GDM1 (cell line): ENCODE measurements at places on chromosomes 5 and 9.

GRCh38 chr9:38031594-38031993 lies 37.4 kb downstream of the SHB start:
- no peak for DNase-seq

GRCh38 chr9:134420281-134420845 lies 94.1 kb downstream of the RXRA start:
- DNase-seq = no peak

DNA sequence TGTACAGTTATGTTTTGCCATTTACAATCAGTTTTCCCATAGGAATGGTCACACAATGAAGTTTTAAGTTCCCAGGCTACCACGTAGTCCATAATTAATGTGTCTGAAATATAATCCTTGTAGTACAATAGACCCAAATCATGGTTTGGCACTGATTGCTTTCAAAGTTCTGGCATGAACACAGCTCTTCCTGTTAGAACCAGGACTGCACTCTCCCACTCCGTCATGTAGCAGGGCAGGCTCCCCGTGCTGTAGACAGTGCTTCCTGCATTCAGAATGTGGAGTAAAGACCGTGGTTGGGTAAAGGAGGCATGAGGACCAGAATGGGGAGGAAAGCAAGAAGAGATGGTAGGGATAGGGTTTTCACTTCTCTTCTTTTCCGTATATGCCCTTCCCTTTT lies 4.0 kb downstream of the SEC61B start:
- no peak for DNase-seq

GRCh38 chr5:103428411-103428871 lies 134.1 kb downstream of the NUDT12 start:
- DNase-seq = no peak

DNA sequence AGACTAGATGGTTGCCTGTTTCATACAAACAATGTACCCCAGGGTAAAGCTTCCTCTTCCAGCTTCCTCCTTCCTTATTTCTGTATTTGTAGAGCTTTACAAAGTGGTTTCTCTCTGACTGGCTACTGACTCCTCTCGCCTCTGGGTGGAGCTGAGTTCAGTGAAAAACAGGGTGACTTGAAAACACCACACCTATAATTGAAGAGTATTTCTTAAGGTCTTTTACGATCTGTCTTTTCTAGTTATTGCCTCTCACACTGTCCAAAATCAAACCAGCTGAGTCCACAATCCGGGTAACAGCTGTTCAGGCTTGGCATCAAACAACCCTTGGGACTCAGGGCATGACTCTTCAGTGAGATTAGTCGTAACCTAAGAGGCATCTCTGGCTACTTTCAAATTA lies 200.4 kb downstream of the ARRDC3 start:
- peak; percentile 40 for DNase-seq

DNA sequence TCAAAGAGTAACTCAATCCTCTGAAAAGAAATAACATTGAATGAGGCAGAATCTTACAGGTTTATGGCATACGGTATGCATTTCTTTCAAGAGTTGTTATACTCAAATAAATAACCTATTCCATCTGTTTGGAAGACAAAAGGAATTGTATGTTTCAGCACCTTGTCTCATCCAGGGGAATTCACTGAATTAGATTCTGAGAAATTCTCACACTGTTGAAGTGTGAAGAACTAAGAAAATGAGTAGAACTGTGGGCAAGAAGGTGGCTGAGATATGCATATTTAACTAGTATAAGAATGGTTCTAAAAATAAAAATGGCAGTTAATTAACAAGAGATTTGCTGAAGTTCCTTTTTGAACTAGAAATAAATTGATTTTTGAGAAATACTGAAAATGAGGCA lies 279.3 kb upstream of the DAP start:
- no peak for DNase-seq

- peak; percentile 27 for DNase-seq
Observed at GRCh38 chr5:154179846-154180710, 10.5 kb upstream of the GALNT10 start.

DNA sequence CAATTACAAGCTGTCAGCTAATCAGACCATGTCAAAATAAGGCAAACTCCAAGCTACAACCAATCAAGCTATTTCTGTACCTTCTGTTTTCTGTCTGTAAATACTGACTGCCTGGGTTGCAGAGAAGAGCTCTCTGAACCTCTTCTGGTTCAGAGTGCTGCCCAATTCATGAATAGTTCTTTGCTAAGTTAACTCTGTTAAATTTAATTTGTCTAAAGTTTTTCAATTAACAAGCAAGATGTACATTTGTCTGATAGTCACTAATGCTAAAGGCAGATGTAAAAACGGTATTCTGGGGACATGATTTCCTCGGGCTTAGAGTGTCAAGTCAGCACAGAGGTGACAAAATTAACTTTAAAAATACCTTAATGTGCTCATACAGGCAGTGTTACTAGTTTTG lies 408.3 kb upstream of the CLINT1 start:
- DNase-seq = no peak

- DNase-seq = no peak
Observed at GRCh38 chr5:123460296-123460729, 37.1 kb upstream of the CEP120 start.

DNA sequence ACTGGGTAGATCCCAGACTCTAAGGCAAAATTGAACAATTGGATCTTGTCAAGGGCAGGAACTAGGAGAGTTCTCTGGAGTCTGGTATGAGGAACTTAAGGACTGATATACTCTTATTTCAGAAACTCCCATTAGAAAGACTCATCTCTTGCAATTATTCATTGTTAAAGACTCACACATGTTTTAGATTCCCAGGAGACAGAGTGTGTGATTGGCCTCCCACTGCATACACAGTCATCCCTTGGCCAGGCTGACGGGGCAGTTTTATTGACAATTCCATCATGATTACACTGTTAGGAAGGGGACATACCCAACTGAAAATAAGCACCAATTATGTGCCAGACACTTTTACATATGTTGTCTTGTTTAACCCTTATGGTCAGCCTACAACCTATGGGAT lies 347.2 kb downstream of the DMAC1 start:
- DNase-seq = no peak

DNA sequence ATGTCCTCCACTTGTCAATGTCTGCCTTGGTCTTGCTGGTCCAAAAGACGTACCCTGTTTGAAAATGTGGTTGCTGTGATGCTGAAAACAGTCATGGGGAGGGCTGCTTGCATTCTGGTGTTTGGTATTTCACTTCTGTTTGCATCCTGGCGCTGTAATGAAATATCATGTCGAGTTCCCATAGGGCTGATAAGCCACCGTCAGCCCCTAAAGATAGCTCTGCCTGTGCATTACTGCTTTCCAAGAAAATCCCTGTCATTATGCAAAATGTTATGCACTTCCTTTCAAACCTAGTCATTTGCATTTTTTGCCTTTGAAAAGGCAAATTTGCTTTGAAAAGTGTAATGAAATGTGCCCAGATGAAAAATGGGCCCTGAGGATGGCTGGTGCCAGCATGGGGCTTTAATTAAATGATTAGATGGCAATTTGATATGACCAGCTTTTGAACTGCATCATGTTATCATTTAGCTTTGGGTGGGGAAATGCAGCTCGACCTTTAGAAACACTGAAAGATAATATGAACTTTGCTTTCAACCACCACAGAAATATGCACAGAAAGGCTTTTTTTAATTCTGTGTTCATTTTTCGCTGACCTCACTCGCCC lies 374.4 kb upstream of the SGCD start:
- DNase-seq = no peak

- DNase-seq = no peak
Observed at GRCh38 chr5:173320259-173320658, 8.0 kb downstream of the STC2 start.

DNA sequence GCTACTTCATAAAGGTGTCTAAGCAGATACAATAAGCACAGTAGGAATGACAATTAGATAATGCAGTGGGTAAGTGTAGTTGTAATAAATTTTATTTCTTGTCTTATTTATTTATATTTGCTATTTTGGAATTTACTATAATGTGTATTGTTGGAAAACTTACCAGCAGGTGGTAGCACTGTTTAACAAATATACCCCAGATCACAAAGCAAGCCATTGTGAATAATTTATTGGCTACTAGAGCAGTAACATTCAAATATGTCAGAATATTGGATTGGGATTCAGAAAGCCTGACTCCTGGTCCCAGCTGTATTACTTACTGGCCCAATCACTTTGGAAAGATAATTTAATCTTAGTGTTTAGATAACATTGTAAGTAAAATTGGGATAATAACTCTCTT lies 78.0 kb downstream of the ISOC1 start:
- no peak for DNase-seq

DNA sequence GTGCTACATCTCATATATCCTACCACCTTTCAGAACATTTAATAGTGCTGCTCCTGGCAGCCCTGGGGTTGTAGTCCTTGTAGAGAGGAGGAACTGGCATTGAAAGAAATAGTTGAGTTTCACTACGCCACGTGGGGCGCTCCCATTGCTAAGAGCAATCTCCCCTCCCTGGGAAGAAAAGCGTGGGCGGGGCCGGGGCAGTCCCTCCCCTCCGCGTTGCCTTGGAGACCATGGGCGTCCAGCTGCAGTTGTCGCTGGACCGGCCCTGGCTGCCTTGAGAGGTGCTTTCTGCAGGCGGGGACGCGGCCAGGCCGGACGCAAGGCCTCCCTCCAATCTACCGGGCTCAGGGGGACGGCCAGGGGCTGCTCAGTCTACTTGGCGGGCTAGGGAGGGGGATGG lies 368 bp upstream of the CCDC180 start:
- no peak for DNase-seq

DNA sequence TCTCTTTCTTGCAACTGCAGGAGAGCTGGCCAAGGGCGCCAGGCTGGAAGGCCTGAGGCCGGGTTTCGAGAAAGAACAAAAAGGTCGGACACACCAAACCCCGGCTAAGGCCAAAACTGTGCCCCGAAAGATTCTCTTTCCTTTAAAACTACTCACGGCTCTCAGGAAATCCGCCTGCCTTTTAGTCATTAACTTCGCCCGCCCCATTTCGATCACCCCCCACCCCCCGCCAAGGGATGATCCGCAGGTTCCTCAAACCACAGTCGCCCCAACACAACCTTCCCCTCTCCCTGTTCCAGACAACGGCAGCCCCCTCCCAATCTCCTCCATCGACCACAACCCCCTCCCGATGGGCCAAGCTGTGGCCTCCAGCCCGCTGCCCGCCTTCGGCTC lies 536 bp downstream of the FEM1C start:
- peak; percentile 63 for DNase-seq

GRCh38 chr9:690517-691111 lies 150.9 kb upstream of the DMRT1 start:
- DNase-seq = no peak

DNA sequence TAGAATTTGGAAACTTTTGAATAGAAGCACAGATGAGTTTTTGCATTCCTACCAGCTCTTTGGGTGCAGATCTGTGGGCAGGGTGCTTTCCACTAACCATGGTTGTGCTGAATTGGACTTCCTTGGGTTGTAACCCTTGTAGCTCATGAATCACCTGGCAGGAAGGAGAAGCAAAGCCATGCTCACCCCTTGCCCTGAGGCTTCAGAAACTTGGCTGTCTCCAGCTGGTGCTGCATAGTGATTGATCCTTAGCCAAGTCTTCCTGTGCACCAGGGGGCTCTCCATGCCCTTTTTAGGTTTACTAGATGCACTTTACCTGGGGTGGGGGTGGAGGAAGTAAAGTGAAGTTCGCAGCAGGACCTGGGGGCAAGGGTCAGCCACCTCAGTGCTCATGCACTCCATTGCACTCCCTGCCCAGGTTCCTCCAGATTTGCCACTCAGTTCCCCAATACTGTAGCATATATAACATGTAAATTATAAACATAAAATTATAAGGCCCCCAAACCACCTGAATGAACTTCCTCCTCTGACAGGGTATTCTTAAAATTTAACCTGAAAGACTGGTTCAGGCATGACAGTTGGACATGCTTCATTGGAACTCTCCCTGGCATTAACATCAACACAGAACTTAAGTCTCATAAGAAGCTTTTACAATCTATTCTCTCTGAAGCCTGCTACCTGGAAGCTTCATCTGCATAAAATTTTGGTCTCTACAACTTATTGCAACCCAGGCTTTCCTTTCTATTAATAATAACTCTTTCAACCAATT lies 25.8 kb upstream of the IFNA14 start:
- no peak for DNase-seq

GRCh38 chr9:137023583-137023991 lies 4.5 kb downstream of the ABCA2 start:
- DNase-seq = no peak
